ENCODE measurements at places on chromosomes 13 and 19.

- no peak for DNase-seq
These were observed 7.1 kb upstream of the DHRS12 start for GRCh38 chr13:51811046-51811445.

GRCh38 chr19:16889366-16889882, 625 bp downstream of the F2RL3 start:
- no peak for DNase-seq

DNA sequence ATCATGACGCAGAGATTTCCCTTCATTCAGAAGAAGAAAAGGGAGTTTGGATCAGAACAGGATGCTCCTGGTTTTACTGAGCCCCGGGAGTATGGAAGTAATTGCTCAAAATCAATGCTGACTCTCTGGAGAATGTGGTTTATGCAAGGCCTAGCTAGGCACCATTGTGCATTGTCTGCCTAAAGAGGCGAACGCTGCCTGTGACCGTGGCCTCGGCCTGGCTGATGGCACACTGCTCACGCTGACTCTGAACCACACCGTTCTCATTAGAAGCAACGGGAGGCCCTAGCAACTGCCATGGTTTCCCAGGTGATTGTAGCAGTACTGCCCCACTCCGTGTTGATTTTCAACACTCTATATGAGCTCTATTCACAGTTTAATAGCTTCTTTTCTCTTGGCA, 41.7 kb upstream of the UBL3 start:
- DNase-seq: no peak

- no peak for DNase-seq
These were observed 1.2 kb downstream of the PCDH9 start for GRCh38 chr13:67228916-67229315.

DNA sequence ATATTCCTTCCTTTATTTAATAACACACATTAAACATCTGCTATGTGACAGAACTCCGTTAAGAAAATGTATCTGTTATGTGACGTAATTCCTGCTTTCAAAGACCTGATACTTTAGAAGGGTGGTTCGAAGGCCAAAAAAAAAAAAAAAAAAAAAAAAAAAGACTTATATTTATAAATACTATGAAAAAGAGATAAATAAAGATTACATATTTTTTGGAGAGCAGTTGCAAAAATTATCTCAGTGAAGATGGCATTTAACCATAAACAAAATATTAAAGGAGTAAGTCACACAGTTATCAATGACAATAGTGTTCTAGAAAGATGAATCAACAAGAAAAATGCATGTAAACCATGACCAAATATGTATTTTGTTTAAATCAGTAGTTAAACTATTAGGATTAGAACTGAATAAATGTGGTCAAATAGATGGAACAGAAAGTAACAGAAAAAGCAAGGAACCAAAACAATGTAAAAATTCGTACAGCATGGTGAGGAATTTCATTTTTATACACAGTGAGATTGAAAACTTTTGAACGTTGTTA, 612.3 kb upstream of the SLITRK5 start:
- DNase-seq: no peak

DNA sequence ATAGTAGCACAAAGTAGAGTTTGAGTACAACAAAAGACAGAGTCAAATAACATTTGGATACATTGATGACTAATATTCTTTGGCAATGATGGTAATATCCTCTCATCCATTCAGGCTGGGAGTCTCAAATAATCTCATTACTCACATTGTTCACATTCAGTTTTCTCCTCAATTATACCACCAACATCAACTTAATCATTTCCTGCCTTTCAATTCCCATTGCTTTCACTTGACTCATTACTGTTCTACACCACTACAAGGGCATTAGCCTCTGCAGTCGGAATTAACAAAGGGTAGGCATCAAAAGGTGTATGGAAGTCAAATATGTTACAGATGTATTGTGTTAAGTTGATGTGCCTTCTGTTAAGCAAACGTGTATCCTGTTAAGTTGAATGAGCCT, 518.4 kb upstream of the SLITRK1 start:
- peak; percentile 87 for DNase-seq

DNA sequence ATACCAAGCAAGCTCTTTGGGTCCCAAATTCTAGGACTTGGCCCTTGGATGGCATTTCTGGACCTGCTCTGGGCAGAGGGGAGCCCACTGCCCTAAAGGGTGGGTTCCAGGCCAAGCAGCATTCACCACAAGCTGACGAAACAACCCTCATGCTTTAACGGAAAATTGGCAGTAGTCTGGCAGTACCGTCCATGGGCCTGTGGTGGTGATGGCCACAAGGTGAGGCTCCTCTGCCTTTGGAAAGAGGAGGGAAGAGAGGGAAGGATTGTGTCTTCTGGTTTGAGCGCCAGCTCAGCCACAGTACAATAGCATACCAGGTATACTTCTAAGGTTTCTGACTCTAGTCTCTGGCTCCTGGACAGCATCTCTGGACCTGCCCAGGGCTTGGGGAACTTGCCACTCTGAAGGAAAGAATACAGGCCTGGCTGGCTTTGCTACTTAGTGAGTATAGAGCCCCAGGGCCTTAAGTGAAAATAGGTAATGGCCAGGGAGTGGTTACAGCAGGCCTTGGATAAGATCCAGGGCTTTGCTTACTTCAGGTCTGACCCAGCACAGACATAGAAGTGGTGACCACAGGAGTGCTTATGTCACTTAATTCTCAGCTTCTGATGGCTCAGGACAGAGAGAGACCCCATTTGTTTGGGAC, 595.5 kb downstream of the LMO7 start:
- DNase-seq: peak; percentile 25

DNA sequence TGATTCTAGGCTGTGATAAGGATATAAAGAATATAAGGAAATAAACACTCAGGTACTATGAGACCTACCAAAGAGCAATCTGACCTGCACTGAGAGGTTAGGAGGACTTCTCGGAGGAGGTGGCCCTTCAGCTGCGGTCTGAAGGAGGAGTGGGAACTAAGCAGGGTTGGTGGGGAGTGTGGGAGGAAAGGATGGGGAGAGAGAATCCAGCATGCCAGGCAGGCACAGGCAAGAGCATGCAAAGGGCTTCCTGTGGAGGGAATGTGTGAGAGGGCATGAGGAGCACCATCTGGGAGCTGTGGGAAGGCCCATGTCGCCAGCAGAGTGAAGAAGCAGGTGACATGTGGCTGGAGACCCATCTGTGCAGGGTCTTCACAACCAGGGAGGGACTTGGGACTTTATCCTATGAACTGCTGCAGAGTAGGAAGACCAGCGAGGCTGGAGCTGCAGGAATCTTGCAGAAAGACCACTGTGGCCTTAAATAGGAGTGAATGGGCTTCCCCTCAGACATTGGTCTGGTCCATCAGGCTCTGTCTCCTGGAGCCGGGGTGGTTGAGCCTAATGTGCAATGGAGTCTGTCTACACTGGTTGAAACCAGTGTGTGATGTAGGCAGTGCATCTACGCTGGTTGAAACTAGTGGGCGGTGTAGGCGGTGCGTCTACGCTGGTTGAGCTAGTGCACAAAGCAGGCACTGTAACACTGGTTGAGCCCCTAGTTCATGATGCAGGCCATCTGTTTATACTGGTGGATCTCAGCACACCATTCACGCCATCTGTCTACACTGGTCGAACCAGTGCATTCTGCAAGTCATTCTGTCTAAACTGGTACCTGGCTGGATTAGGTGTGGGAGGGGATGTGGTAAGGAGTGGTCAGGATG, 6.4 kb downstream of the CHST8 start:
- DNase-seq: no peak

DNA sequence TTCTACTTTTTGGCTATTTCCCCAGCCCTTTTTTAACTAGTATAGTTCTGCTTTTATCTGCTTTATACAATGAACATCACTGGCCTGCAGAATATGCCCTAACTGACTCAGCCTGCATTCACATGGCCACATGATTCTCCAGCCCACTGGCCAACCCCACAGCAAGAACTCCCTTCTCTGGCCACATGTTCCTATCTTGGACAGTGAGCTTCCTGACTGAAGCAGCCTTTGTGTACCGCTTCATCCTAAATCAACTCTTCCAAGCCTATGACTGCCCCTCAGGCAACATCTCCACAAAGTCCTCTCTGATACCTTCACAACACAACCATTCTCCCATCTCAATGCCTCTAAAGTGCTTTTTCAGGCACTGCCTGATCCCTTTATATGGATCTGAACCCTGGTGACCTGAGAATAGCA, 214.1 kb downstream of the COL4A1 start:
- no peak for DNase-seq

- no peak for DNase-seq
These were observed 313.9 kb downstream of the KLF12 start for GRCh38 chr13:73820285-73820684.

DNA sequence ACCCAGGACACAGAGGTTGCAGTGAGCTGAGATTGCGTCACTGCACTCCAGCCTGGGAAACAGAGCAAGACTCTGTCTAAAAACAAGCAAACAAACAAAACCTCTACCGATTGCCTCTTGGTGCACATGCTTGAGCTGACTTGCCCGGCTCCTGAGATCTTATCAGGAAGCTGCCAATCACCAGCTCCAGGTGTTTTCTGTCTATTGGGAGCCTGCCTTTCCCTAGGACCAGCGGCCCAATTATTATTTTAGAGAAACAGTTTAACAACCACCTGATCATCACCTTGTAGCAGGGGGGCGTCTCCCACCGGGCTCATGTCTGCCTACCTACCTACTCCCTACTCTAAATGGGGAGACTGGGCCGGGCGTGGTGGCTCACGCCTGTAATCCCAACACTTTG, 10.8 kb downstream of the CLEC4M start:
- no peak for DNase-seq

DNA sequence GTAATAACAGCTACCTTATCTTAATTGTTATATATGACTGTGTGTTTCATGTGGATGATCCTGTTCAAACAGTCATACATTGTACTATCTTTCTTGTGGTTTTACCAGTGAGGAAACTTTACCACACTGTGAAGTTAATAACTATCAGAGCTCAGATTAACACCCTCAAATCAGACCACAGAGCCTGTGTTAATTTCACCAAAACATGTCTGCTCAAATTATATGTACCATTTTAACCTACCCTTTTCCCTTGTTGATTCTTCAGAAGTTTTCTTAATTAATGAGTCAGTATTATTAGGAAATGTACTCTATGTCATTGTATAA, 1.8 kb upstream of the ZNF331 start:
- no peak for DNase-seq

GRCh38 chr13:100751826-100752225, 77.2 kb upstream of the TMTC4 start:
- DNase-seq: no peak

DNA sequence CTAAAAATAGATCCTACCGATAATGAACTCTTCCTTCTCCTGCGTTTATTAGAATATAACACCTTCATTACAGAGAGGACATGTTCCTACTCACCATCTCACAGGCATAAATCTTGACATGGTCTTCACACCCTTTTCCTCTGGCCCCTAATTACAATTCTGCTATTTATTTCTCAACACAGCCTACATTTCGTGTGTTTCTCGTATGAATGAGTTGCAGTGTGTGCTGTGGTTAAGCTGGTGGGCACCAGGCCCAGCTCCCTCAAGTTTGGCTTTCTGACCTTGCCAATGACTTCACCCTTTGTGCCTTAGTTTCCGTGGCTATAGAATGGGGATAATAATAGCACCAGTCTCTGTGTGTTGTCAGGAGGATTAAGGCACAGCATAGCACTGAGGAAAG, 12.3 kb upstream of the KATNAL1 start:
- no peak for DNase-seq

DNA sequence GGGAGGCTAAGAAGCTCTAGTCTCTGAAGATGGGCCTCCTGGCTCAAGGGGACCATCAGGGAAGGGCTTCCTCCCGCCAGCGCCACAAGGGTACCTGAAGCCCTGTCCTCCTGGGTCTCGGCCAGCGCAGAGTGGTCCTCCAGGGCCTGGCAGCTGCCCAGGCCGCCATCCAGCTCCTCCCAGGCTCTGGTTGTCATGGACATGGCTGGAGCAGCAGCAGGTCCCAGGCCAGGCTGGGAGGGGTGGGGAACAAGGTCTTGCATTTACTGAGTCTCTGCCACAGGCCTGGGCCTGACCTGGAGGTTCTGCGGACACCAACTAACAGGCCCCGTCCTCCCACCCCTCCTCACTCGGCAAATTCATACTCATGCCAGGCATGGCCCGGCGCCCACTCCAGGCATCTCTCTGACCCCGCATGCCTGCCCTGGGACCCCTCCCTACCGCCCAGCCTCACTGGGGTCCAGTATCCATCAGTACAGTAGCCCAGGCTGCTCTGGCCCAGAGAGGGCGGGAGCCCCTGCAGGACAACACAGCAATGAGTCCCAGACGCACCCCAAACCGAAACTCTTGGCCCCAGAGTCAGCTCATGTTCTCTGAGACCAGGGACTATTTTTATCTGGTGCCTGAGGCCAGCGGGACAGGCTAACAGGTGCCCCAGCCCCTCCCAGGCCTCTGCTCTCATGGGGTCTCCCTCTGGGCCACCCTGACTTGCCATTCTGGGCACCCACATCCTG, 938 bp downstream of the JSRP1 start:
- DNase-seq: no peak

GRCh38 chr19:1807695-1808394, 4.2 kb downstream of the ATP8B3 start:
- no peak for DNase-seq

DNA sequence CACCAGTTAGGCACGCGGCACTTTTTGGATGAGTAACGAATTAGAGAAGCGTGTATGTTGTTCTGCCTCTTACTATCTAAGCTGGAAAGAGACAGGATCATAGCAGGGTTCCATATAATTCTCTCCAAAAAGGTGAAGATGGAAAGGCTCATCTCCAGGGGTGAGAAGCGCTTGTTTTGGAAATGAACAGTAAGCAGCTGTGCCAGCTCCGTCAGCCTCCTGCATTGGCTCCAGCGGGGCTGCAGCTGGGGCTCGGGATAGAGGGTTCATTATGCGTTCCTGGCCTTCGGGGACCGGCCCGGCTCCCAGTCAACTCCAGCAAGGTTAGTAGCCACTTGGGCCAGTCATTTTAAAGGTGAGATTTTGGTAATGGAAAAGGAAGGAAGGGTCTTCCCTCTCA, 155.5 kb downstream of the COL4A1 start:
- no peak for DNase-seq

- DNase-seq: peak; percentile 34
These were observed 1.3 kb upstream of the CEACAM3 start for GRCh38 chr19:41795031-41795461.

DNA sequence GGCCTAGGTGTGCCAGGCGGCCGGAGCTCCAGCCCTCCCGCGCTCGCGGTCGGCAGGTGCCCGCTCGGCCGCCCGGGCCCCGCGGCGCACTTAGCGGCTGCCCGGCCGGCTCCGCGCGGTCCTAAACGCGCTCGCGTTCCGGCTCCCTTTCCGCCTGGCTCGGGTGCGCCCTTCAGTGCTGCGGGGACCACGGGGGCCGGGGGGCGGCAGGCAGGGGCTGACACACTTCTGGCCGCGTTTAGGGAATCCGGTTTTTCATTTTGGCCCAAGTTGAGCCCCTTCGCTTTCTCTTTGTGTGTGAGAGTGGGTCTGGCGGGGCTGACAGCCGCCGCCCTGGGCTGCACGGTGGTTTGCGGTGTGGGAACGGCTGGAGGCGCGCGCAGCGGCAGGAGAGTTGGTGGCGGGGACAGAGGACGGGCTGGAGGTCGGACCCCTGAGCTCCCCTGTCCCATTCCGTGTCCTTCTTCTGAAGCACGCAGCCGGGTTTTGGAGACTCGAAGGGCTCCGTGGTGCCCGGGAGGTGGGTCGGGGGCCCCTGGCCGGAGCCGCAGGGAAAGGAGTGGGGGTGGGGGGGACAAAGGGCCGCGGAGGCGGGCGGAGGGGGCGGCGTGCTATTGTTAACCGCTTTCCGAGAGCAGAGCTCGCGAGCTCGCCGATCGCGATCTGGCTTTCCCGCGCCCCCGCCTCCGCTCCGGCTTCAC, 3.1 kb downstream of the FGF9 start:
- no peak for DNase-seq

- DNase-seq: peak; percentile 38
These were observed 69.8 kb downstream of the SIAH3 start for GRCh38 chr13:45781553-45782326.

- no peak for DNase-seq
These were observed 417.1 kb downstream of the ITGBL1 start for GRCh38 chr13:101869553-101869952.
